WERI-Rb-1 (cell line): ENCODE measurements at places on chromosomes 1 and 21.
A peak's percentile ranks its signal among the peaks of the same experiment; 100 is the strongest.

- DNase-seq: no peak
Observed at GRCh38 chr1:245067257-245067656, 87.5 kb upstream of the KIF26B start.

GRCh38 chr1:154344977-154345837, 19.9 kb downstream of the ATP8B2 start:
- peak; percentile 86 for DNase-seq

- no peak for DNase-seq
Observed at GRCh38 chr1:237789619-237790018, 101.1 kb downstream of the ZP4 start.

- no peak for DNase-seq
Observed at GRCh38 chr1:6358144-6358624, 35.4 kb downstream of the ACOT7 start.

- DNase-seq: peak; percentile 56
Observed at GRCh38 chr1:232629250-232630046, 485 bp downstream of the SIPA1L2 start.

GRCh38 chr1:150281221-150281757, 1.1 kb upstream of the CIART start:
- peak; percentile 88 for DNase-seq

GRCh38 chr1:193856261-193856660, 669.8 kb upstream of the B3GALT2 start:
- no peak for DNase-seq

DNA sequence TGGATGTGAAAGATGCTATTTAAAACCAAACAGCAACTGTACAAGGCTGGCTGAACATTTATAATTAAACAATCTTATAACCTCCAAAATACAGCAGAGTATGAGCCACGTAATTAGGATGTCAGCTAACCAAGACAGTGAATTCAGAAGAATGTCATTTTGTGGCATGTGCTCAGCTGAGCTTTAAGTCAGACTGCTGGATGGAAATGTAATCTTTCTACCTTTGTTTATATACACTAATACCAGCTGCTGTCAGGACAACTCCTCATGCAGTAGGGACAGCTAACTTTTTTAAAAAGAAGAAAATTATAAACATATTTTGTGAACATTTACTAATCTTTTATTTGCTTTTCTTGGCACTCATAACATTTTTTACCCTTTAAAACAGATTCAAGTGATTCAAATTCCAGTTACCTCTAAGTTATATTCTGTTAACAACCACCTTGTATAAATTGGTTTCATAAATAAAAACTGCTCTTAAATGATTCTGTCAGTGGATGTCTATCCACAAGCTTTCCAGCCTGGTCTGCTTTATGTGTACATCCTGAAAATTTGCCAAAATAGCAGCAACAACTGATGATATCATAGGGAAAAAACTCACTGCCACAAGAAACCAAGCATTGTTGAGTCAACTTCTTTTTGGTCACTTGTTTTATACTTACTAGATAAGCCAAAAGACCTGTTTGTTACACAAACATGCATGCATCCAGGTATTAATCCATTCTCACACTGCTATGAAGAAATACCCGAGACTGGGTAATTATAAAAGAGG, 36.1 kb downstream of the DPH5 start:
- DNase-seq: no peak

DNA sequence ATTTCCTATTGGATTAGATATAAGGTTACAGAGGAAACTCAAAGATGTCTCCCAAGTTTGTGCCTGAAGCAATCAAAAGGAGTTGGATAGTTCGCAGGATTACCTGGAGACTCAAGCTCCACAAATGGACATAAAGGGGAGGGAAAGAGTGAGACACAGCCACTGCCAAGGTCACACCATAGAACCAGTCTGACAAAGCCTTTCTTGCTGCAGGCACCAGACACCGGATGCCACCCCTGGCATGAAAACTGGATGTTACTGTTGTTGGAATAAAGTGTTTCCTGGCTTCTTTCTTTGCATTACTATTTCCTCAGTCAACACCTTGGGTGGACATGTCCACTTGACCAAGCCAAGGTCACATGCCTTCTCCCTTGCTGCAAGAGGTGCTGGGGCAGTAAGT, 70.6 kb downstream of the SNRPE start:
- no peak for DNase-seq

DNA sequence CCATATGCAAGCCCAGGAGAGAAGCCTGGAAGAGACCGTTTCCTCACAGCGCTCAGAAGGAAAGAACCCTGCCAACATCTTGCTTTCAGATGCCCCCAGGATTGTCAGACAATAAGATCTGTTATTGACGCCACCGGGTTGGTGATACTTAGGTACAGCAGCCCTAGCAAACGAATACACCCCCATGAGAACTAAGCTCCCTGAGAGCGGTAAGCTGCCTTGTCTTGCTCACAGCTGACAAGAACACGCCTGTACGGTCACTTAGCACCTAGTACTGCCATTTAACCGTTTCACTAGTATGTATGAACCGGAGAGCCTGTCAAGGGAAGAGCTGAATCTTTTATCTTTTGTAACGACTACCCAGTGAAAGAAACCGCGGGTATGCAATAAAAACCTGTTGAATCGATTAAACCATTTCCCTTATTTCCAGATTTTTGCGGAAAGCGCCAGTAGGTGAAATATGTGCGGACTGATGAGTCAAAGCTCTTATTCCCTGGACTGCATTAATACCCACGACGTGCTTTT, 619 bp upstream of the ZBTB8B start:
- peak; percentile 49 for DNase-seq

DNA sequence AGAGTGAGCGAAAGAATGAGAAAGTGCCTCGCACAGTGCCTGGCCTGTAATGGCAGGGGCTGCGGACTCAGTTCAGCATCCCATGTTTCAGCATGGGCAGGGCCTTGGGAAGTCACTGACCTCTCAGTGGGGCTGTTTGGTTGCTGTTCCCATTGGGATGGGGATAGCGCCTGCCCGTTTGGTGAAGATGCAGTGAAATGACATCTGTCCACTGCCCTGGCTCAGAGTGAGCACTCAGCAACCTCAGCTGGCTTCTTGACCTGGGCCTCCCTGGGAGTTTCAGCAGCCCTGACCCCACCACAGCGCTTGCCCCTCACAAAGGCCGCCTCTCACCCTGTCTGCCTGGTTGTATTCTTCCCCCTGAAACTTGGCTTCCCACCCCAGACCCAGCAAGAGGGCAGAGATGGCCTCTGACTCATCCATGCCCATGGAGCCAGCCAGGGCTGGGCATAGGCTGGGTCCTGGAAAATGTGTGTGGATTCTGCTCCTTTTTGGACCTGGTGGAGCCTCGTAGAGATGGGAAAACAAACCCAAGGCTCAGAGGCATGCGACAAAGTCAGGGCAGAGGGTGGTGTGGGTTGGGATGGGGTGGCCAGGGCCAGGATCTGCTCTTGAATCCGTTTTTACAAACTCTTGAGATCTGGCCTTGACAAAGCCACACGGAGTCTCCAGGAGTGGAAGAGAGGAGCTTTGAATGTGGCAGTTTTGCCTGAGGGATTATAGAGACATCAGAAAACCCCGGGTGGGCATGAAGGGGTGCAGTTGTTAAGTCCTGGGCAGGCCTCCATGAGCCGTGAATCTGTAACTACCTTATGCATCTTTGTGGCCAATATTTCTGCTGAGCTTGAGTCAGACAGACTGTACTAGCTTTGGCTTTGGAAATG, 1.2 kb downstream of the XKR8 start:
- DNase-seq: no peak

- no peak for DNase-seq
Observed at GRCh38 chr1:178682429-178682828, 42.6 kb upstream of the RALGPS2 start.

DNA sequence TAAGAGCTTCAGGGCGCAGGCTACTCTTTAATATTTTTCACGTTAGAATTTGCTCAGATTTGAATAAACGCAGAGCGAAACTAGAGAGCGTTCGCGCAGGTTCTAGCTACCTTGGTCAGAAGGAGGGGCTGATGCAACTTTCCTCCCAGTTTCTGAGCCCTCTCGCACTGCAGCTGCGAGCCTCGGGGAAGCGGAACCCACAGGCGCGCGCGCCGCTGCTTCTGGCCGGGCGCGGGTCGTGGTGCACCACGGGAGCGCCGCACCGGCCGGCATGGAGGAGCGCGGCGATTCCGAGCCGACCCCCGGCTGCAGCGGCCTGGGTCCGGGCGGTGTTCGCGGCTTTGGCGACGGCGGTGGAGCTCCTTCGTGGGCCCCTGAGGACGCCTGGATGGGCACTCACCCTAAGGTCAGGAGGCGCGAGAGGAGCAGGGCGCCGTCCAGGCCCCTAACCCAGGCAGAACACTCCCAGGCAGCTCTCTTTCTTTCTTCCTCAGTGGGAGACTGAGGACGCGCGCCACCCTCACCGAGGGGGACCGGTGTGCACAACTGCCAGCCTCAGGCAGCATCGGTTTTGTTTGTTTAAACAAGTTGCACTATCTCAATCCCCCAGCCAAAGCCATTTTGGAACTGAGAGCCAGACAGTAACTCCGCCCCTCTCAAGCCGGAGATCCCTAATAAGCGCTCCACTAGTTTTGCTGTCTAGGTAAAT, at the start of gene TSEN15:
TSEN15 (plus strand) TSS at position 246 of the 709 bp plus-strand sequence; CDS start at position 272, 26 bp downstream.
- peak; percentile 75 for DNase-seq

DNA sequence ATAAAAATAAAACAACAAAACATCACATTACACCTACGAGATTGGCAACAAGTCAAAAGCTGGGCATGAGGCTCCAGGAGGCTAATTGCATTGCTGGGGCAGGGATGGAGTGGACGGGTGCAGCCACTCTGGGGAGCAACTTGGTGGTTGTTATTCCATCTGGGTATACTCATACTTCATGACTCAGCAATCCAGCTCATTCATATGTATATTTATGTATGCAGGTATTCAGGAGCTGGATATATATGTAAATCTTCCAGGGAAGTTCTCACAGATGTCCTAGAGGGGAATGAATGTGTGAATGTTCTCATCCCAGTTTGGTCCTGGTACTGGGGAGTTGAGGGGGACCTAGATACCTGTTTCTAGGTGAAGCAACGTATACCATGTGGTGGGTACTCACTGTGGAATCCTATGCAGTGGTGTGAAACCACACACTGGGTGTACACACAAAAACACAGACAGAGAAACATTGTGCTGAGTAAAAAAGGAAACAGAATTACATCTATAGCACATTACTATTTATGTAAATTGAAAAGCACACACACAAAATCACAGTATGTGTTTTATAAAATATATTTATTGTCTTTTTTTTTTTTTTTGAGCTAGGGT, 79.7 kb upstream of the RAB4A start:
- DNase-seq: no peak

DNA sequence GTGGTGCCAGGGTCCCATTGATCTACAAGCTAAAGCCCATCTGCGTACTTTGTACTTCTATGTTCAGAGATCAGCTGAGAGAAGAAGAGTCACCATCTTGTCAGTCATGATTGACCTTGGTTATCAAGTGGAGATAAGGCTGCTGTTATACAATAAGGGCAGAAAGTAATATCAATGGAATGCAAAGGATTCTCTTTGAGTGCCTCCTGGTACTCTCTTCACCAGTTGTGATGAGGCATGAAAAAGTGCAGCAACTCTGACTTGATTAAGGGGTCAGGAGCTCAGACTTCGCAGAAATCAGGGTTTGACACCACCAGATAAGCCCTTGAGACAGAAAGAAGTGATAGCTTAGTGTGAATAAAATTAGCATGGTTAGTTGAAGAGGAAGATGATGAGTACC, 25.7 kb upstream of the SYT14 start:
- no peak for DNase-seq

DNA sequence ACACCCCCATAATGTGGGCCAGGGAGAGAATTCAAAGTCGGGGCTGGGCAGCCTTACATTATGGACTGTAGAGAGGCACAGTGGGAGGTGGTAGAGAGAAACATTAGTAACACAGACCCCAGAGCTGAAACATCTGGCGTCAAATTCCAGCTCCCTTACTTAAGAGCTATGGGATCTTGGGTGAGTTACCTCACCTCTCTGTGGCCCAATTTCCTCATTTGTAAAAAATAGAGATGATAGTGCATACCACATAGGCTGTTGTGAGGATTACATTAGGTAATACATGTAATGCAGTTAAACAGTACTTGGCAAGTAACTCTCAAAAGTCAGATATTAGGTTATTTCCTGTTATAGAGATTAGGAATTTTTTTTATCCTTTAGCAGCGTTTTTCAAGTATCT, 160.5 kb upstream of the KIAA0040 start:
- DNase-seq: no peak

DNA sequence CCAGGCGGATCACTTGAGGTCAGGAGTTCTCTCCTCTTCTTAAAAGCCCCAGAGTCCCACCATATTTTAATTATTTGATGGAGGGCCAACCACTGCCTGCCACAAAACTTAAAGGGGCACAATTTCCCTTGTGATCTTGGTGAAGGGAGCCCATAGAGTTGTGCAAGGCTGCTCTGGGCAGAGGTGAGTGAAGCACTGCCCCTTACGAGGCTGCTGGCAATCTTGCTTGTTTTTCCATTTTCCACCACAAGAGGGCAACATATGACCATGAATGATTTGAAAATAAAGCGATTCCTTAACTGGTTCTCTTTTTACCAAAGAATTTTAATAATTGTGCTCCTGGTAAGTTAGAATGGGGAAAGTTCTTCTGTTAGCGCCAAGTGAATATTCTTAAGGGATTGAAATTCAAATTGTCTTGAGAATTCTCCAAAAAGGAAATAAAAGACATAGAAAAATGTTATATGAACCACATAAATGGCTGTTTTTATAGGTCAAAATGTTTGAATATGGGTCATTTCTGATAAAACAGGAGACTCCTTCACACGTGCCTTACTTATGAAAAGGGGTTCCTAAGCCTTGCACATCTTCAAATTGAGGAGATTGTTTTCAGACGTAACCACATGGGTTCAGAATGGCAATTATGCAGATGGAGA, 22.7 kb downstream of the PGM1 start:
- peak; percentile 64 for DNase-seq

- no peak for DNase-seq
Observed at GRCh38 chr1:15107058-15107687, 46.4 kb upstream of the TMEM51 start.

DNA sequence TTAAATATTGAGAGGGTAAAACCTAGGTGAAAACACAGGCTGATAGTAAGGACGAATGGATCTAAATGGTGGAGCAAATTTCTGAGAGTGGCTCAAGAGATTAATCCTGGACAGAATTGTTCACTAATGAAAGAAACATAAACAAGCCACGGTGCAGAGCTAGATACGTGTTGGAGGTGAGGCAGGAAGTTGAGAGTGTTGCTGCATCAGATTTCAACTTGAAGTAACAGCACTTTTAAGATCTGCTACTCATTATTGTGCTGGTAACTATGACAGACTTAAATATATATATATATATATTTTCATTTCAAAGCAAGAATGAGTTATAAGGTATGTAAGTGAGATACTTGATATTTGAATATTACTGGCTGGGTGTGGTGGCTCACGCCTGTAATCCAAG, 64.9 kb downstream of the PTGS2 start:
- no peak for DNase-seq

- DNase-seq: no peak
Observed at GRCh38 chr21:17428484-17428869, 84.4 kb upstream of the CXADR start.
